ENCODE measurements at places on chromosomes 16 and 17.

DNA sequence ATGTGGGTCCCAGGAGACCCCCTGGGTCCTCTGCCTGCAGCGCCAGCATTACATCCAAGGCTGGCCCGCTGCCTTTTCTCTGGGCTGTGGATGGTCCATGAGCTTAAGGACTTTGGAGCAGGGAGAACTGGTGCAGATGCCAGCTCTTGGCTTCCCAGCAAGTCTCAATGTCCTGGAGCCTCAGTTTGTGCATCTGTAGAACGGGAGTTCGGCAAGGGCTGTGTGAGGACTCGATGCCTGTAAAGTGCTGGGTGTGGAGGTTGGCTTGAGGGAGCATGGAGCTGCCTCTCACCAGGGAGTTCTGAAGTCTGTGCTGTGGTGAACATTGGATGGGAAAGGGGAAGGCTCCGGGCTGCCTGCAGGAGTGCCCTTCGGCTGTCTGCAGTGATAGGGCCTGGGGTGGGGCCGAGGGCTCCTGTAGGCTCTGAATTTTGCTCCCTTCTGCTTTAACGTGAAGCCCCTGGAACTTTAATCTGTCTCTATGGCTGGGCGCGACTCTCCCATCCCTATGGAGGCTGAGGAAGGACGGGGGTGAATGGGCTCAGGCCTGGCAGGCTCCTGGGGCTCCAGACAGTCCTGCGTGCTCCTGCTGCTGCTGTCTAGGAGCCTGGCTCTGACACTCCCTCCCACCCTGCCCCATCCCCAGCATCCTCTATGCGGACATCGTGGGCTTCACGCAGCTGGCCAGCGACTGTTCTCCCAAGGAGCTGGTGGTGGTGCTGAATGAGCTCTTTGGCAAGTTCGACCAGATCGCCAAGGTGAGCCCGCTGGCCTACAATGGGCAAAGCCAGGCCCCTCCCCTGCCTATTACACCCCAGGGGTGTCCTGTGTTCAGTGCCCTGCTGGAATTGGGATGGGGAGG is 27.9 kb downstream of the ADCY7 start:
- no peak for DNase-seq

- DNase-seq, result no peak
These were observed 17.1 kb upstream of the HEATR6 start for GRCh38 chr17:60095830-60096229.

DNA sequence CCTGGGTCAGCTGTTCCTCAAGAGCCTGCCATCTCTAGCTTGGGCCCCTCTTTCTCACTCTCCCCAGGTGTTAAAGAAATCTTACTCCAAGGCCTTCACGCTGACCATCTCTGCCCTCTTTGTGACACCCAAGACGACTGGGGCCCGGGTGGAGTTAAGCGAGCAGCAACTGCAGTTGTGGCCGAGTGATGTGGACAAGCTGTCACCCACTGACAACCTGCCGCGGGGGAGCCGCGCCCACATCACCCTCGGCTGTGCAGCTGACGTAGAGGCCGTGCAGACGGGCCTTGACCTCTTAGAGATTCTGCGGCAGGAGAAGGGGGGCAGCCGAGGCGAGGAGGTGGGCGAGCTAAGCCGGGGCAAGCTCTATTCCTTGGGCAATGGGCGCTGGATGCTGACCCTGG is 6.8 kb downstream of the CNP start:
- no peak for DNase-seq

DNA sequence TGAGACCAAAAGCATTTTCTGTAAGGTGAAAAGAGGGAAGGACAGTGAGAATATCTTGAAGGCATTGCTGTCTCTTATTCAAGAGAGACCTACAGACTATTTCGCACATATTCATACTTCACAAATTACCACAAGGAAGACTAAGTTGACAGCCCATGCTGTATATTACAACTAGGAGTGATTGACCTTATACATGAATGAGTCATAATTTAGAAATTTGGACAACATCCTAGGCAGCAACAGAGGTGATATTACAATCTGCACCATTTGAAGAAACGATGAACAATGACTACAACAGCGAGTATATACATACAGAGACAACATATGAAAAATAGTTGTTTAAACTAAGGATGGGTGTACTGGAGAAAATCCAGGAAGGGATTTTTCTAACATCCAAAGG is 971.7 kb downstream of the CDH11 start:
- DNase-seq, result no peak
